ENCODE measurements at places on chromosomes 2 and 18. TPM values are rescaled to one million over a fixed set of nuclear protein-coding genes. Genes with fewer than 3 reads are reported as not detected.

DNA sequence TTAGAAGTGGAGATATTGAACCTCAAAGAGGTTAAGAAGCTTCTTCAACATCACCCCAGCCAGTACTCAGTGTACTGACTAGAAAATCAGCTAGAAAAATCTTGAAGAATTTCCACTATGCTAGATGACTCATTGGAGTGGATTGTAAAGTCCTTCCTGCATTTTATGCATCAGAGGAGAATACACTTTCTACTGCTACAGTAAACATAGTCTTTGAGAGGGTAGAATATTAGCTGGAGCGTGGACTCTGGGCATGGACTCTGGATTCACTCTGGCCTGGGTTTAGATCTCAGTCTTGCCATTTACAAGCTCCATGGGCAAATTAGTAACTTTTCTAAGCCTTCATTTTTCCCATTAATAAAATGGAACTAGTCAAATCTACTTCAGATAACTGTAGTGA, 215.9 kb downstream of the IRS1 start:
- no peaks in the 10 kb centered on the region for H3K27me3 ChIP-seq
- no peak overlapping the region for H3K27ac ChIP-seq
- no peak overlapping the region for H3K4me3 ChIP-seq
- DNase-seq = no peak

DNA sequence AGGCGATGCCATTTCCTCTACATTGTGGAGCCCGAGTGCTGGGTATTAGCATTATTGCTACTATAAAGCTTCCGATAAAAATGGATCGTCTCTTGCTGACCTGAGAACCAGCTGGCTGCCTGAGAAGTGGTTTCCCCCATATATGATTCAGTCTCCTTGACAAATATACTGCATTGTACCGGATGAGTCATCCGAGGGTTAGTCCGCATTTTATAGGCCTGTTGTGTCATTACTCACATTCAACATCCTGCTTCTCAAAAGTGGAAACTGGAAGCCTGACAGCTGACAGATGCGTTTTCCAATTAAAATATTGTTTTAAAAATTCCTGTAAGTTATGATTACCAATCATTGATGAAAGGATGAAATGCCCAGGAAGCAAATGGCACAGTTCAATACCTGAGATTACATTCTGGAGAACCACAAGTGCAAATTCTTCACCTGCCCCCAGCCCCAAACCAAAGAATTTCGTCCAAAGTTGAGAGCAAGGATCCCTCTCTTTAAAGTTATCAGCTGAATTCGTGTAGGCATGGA, 65.7 kb downstream of the SPRED2 start:
- H3K27me3 ChIP-seq = no peaks in the 10 kb centered on the region
- H3K4me1 ChIP-seq = peaks cover 33% of the 10 kb centered on the region
- H3K4me3 ChIP-seq = no peak overlapping the region
- H3K27ac ChIP-seq = no peak overlapping the region

DNA sequence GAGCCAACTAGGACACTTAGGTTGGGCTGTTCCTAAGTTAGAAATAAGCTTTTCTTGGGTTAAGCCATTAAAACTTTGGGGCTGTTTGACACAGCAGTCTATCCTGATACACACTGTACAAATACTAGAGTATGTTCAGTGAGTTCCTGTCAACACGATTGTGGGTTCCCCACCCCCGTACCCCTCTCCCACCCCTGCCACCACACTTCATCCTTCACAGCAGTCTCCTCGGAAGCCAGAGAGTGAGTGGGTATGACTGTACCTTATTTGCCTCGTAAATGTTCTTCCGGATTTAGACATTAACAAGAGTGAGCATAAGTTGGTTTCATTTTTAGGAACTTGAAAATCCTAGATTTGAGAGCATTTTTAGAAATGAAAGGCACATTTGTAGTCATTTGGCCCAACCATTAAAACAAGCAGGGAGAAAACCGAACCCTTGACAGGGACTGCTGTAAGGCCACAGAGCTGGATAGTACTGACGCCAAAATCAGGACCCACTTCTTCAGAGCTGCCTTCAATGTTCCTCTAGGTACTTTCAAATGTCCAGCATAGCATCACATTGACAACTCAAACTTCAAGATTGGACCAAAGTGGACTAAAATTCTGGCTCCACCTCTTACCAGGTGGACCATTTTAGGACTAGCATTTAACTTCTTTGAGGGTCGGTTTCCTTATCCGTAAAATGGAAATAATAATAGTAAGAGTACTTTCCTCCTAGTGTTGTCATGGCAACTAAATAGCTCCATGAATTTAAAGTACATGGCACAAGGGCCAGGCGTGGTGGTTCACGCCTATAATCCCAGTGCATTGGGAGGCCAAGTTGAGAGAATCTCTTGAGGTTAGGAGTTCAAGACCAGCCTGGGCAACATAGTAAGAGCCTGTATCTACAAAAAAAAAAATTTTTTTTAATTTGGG, 166.3 kb upstream of the SERTAD2 start:
- H3K4me3 ChIP-seq = no peak overlapping the region
- DNase-seq = no peak
- H3K4me1 ChIP-seq = no peaks in the 10 kb centered on the region
- H3K36me3 ChIP-seq = no peaks in the 10 kb centered on the region
- H3K27me3 ChIP-seq = no peaks in the 10 kb centered on the region

PSMA8 gene
- not detected for total RNA-seq
